Fibroblast of gingiva (primary cell): ENCODE measurements at places on chromosomes 4 and X.

GRCh38 chrX:15564981-15565579 lies 35.7 kb downstream of the ACE2 start:
- DNase-seq: peak; percentile 59

- DNase-seq: peak; percentile 37
Observed at GRCh38 chr4:147157860-147158701, 212.4 kb upstream of the TTC29 start.

GRCh38 chr4:13545394-13545808 lies 1.1 kb upstream of the NKX3-2 start:
- no peak for DNase-seq

- no peak for DNase-seq
Observed at GRCh38 chr4:149248191-149248764, 567.4 kb downstream of the IQCM start.

- DNase-seq: no peak
Observed at GRCh38 chr4:121397434-121397833, 16.6 kb upstream of the QRFPR start.

- peak; percentile 33 for DNase-seq
Observed at GRCh38 chr4:145956288-145956890, 17.8 kb upstream of the ZNF827 start.

GRCh38 chrX:40088803-40089540 lies 8.8 kb downstream of the BCOR start:
- no peak for DNase-seq

- DNase-seq: no peak
Observed at GRCh38 chr4:115090483-115091075, 22.8 kb downstream of the NDST4 start.

GRCh38 chr4:89021062-89021461 lies 35.9 kb downstream of the FAM13A start:
- DNase-seq: no peak

GRCh38 chr4:184689681-184690080 lies 40.1 kb downstream of the PRIMPOL start:
- DNase-seq: no peak

DNA sequence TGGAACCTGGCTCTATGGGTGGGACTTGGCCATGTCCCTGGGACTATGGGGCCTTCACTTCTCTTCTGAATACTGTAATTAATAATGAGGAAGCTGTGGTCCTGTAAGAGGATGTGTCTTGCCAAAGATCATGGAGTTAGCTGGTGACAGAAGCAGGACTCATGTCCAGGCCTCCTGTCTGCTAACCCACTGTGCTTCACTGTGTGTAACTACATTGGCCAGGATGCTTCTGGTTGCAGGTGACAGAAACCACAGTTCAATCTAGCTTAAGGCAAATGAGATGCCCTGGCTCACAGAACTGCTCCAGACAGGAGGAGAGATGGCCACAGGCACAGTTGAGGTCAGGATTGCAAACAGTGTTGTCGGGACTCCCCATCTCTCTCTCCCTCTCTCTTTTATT lies 3.1 kb downstream of the MTMR1 start:
- DNase-seq: no peak

GRCh38 chr4:144288011-144288903 lies 147.7 kb upstream of the GYPA start:
- no peak for DNase-seq

DNA sequence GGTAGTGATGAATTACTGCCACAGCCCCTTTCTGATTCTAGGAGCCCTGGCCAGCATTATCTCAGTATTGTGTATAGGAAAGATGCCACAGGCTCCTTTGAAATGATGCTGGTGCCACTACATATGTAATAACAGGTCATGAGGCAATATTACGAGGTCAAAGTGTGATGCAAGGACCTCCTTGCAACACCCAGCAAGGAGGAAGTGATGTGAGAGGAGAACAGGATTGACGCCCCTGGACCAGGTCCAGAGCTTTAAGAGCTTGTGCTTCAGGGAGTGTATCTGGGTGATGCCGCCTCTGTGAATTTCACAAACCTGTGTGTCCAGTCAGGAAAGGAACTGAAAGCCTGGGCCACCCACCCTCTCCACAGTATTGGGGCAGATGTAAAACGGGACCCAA lies 261.8 kb downstream of the MID1IP1 start:
- DNase-seq: no peak

- DNase-seq: no peak
Observed at GRCh38 chrX:129932821-129933321, 26.9 kb downstream of the UTP14A start.

DNA sequence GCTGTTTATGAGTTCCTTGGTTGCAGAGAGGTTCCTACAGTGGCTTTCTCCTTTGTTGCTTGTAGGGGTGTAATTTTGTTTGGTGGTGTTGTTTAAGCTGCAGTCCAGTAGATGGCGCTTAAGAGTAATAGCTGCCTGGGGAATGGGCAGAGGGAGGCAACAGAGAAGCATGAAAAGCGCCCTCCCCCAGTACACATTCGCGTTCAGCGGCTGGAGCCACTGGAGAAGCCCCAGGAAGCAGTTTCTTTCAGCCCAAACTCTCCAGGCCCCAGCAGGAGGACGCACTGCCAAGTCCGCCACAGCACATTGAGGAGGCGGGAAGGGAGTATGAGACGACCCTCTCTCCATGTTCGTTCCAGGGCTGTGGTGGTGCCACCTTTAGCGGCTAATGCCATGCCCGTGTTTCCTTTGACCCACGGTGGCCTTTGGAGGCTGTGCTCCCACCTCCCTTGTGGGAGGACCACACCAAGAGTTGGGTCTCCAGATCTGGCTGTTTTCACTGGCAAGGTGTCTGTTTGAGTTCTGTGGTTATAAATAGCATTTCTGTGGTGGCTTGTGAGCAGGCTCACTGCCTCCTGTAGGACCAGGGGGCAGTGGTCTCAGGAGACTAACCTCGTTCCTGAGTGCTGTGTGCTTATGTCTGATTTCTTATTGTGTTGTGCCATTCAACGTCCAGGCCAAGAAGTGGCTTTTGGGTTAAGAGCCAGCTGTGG lies 252.3 kb downstream of the ARHGAP10 start:
- peak; percentile 30 for DNase-seq

DNA sequence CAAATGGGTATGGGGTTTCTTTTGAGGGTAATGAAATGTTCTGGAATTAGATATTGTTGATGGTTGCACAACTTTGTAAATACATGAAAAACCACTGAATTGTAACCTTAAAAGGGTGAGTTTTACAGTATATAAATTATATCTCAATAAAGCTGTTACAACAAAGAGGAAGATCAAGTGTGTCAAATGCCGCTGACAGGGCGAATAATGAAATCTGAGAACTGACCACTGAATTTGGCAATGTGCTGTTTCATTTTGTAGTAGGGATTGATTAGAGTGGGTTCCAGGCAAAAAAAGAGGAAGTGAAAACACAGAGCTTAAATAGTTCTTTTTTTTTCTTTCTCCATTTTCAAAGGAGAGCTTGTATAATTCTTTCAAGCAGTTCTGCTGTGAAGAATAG lies 161.1 kb upstream of the NAP1L5 start:
- peak; percentile 28 for DNase-seq

DNA sequence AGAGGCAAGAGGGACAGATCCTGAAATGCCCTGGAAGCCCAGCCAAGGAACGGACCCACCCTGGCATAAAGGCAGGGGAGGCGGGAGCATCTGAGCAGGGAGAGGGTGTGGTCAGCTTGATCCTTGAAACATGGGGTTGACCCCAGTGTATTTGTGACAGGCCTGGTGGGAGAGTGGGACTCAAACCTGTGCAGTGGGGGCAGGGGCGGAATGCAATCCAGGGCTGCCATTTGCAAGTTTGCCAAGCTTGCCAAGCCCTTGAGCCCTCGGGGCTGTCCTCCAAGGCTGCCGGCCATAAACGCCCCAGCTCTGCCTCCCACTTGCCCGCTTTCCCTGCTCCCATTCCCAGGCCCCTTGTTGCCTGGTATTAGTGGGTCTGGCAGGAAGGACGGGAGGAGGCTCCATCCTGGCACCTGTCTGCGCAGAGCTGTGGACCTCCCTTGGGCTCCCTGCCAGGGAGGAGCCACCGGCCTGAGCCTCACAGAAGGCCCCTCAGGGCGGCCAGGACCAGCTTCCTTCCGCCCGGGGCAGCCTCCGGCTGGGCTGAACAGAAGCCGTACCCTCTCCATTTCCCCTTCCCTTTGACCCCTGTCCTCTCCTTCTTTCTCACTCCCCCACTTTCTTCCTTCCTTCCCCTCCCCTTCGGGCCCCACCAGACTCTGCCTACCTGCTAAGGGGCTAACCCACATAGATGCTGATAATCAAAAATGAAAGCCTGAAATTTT lies 661 bp downstream of the S100P start:
- no peak for DNase-seq

GRCh38 chr4:4524364-4524763 lies 17.5 kb downstream of the STX18 start:
- no peak for DNase-seq

- DNase-seq: no peak
Observed at GRCh38 chr4:150389896-150390530, 191.9 kb upstream of the MAB21L2 start.

- DNase-seq: no peak
Observed at GRCh38 chrX:37995428-37995827, 10.9 kb upstream of the SYTL5 start.

DNA sequence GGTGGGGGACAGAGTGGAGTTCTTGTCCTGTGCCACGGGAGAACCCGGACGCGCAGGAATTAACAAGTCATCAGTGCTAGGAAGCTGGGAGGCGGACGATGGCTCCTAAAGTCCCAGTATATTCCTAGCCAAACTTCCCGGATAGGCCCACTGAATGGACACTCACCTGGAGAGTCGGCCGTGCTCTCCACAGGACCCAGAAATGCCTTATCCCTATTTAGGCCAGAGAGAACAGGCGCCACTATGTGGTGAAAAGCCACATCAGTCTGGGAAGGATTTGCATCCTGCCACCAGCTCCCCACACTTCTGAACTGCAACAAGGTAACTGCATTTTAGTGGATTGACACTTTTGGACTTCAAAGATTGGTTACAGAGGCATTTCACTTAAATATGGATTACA lies 1.1 kb downstream of the CFAP299 start:
- DNase-seq: peak; percentile 21

DNA sequence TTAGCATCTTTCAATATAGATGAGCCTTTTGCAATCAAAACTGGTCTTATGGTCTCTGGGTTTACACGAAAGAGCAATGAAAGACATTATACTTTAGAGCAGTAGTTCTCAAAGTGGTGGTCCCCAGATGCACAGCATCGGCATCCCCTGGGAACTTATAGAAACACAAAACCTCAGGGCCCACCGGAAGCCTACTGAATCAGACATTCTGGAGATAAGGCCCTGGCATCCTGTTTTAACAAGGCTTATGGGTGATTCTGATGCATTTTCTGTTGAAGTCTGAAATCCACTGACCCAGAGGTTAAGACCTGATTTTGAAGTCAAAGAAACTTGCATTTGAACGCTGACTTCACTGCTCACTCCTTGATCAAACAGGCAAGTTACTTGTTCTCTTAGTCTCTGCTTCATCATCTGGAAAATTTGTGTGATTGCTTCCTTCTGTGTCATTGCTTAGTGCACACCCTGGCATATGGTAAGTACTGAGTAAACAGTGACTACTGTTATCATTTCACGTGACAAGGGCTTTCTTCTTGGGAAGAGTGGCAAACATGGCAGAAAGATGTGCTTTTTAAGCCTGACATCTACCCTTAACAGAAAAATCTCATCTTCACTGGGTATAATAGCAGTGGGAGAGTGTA lies 14.5 kb downstream of the CHRNA9 start:
- no peak for DNase-seq

DNA sequence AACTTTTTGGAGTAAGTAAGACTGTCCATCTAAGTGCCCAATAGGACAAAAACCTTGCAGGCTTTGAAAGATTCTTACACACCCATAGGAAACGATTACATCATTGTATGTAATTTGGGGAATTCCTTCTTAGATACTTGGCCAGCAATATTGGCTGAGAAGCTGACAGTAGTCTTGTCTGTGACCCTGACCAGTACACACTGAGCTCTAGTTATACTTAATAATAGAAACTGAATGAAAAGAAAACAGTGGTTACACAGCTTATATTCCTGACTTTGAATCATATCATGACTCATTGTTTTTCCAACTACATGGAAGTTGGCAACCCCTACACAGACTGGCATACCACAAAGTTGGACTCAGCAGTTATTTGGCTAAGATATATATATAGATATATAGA lies 7.1 kb upstream of the TLR2 start:
- DNase-seq: peak; percentile 86

DNA sequence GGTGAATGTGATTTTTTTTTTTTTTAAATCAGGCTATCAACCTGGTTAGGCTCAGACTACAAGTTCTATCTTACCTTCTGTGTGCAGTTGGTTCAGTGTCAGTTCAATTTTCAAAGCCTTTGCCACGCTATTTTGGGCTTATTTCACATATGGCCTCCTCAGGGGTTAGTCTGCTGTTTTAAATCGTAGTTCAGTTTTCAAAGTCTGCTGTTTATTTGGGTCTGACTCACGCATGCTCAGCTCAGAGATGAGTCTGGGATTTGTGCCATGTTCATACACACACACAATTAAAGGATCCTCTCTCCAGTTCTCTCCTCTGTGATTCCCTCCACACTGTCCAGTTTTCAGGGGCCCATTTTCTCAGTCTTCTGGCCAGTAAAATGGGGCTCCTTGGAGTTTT lies 32.3 kb upstream of the ZFX start:
- peak; percentile 82 for DNase-seq

GRCh38 chrX:18160369-18160768 lies 60.3 kb downstream of the BEND2 start:
- DNase-seq: no peak

- no peak for DNase-seq
Observed at GRCh38 chr4:6984612-6985425, 58.4 kb upstream of the TADA2B start.

- no peak for DNase-seq
Observed at GRCh38 chr4:89026542-89026941, 30.4 kb downstream of the FAM13A start.

DNA sequence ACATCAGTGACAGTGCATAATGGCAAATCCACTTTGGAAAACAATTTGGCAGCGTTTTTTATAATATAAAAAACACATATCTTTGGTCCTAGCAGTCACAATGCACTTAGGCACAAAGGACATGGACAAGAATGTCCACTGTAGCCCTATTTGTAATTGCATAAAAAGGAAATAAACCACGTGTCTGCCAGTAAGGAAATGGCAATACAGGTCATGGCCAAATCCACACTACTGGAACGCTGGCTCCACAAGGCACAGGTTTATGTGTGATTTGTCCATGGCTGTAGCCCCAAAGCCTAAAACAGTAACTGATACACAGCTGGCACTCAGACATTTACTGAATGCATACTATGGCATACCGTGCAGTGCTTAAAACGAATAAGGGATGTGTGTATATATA lies 69.7 kb downstream of the CD99L2 start:
- no peak for DNase-seq

GRCh38 chrX:48936429-48937053 lies 17.7 kb upstream of the PIM2 start:
- DNase-seq: no peak

- DNase-seq: no peak
Observed at GRCh38 chr4:143633833-143634232, 66.6 kb downstream of the FREM3 start.

GRCh38 chrX:20271730-20272129 lies 5.0 kb upstream of the RPS6KA3 start:
- no peak for DNase-seq

DNA sequence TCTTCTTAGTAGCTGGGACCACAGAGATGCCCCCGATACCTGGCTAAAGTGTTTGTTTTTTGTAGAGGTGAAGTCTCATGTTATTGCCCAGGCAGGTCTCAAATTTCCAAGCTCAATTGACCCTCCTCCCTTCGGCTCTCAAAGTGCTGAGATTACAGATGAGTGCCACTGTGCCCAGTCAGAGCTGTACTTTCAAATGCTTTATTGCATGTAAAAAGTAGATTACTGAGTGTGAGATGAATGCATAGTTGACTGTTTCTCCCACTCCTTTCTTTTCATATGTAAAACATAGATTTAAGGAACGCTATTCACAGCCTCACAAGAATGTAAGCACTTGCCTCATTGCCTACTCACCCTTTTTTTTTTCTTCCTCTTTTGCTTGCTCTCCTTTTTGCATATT lies 984.4 kb upstream of the PABPC4L start:
- DNase-seq: no peak
